EH (cell line): ENCODE measurements at places on chromosomes 12 and 14.

- DNase-seq, result no peak
Observed at GRCh38 chr14:97762386-97762785, 965.2 kb downstream of the VRK1 start.

DNA sequence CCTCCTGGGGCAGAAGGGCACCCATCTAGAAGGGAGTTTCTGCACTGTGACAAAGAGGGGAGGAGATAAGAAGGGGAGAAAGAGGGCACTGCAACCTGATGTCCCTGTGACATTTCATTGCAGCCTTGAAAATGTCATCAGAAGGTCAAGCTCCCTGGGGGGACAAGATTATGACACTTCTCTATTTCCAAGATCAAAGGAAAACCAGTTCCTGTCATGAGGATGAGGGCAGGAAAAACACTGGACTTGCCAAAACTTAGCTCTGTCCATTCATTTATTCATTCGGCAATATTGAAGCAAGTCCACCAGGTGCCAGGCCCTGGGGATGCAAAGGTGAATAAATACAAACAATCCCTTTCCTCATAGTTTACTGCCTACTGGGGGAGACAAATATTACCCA lies 138.4 kb upstream of the CDKN3 start:
- no peak for DNase-seq

DNA sequence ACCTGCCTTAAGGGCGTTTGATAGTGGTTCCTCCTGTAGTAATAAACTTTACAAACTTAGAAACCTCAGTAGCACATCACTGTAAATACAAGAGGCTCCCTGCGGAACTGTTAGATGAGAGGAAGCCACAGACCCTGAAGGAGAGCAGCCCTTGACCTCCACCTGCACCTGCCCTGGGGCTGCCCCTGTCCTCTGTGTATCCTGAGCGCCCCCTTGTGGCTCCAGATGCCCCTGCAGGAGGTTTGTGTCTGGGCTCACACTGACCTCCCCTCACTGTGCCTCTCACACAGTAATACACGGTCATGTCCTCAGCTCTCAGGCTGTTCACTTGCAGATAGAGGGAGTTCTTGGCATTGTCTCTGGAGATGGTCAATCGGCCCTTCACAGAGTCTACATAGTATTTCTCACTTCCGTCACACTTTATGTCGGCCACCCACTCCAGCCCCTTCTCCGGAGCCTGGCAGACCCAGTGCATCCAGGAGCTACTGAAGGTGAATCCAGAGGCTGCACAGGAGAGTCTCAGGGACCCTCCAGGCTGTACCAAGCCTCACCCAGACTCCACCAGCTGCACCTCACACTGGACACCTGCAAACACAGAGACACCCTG lies 1059.8 kb downstream of the TMEM121 start:
- no peak for DNase-seq

DNA sequence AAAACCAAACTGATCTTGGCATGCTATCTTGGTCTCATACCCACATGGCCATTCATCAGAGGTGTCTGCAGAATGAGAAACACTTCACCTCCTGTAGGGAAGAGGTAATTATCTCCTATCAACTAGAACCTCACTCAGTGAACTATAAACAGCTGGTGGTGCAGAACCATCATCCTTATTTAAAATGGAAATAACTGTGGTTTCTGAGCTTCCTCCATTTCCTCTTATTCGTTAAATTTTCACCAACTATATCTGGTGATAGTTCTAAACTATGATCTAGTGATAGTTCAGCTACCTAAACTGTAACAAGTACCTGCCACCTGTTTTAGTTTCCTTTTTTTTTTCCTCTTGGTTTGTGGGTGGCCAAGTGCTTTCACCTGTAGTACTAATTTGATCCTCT lies 218.5 kb downstream of the FUT8 start:
- DNase-seq, result no peak

DNA sequence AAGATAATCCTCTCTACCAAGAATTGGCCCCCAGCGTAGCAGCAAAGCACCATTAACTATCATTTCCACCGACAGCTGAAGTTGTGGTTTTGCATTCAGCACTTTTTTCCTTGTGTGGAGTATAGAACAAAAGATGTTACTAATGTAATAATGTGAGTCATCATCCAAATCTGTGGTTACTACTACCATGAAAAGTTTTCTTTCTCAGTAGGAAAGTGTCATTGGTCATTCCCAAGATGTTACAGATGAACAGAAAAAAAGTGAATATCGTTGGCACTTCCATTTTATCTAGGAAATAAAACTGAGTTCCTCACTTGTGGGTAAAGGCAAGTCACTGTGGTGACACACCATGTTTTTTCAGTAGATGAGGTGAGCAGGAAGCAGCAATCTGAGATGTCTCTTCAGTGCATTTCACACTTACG lies 30.3 kb upstream of the IFNG start:
- peak; percentile 48 for DNase-seq

GRCh38 chr12:39736406-39736805 lies 116.8 kb upstream of the ABCD2 start:
- no peak for DNase-seq

GRCh38 chr12:40325349-40325960 lies 100.7 kb downstream of the LRRK2 start:
- peak; percentile 34 for DNase-seq
